ENCODE measurements at places on chromosomes 16 and 17.

- no peak for DNase-seq
Measured at GRCh38 chr16:68134644-68135043, 49.5 kb downstream of the NFATC3 start.

DNA sequence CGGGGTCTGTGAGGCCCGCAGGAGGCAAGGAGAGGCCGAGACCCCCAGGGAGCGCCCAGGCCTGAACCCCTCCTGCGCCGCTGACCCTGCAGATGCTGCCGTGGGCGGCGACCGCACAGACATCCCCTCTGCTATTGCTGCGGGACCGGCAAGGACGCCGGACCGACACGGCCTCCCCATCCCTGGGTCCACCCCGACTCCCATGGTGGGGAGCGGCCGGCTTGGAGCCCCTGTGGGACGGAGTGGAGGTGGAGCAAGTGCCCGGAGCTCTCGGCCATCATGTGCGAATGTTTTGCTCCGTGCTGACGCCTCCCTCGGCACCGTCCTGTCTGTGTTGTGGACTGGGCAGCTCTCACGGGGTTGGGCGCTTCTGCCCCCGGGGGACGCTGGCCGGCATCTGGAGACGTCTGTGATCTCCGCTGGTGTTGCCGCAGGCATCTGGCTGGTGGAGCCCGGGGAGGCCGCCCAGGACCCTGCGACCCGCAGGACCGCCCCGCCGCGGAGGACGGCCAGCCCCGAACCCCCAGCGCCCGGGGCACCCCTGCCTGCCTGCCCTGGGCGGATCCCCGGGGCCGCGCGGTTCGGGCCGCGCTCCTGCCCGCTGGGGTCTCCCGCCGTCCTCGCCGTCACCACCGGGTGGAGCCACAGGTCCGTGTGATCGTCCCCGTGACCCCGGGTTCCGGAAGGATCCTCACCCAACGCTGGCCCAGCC, 12.8 kb upstream of the GNG13 start:
- no peak for DNase-seq

GRCh38 chr17:3921006-3921405, 4.7 kb upstream of the P2RX1 start:
- no peak for DNase-seq

DNA sequence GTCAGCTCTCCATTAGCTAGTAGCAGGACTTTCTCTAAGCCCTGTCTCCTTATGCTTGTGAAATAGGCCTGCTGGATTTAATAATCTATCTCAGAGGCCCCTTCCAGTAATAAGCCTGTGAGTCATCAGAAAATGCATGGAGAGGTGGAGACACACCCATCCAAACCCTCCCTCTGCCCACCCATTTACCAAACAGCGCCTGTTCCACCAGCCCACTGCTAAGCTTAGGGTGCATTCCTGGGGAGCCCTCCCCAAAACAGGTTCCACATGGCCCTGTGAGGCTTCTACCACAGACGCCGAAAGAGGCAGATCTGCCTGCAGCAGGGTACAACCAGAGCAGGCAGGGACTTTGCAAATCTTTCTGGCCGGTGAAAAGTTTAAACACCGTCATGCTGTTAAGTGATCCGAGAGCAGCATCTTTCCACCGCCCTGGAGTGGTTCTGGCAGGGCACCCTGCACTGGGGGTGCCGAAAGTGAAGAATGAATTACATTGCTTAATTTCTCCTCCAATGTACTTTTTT, 99.3 kb downstream of the GAS7 start:
- DNase-seq: no peak

DNA sequence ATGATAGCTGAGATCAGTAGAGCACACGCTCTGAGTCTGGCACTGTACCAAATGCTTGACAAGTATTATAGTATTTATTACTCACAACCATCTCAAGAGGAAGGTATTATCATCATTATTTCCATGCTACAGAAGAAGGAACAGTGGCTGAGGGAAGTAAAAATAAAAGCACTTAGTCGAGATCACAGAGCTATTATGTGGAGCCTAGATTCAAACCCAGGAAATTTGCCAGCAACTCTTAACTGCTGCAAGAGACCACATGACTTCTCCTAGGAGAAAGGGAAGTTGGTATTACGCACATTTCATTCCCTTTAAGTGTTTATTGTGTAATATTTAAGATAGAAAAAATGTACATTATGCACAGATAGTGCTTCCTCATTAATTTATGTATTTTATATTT, 1.0 kb upstream of the RHOT1 start:
- DNase-seq: peak; percentile 34

DNA sequence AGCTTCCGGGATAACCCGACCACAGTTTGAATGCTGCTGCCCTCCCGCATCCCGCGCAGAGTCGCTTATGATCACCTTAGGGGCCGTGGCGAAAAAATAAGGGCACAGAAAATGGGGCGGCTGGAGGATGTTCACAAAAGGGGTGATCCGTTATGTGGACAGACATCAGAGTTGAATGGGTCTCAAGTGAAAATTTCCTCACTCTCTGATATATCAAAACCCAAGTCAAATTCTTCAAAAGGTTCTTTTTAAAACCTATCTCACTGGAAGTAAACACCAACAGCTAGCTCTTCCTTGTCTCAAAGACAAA, 400 bp upstream of the CEP112 start:
- DNase-seq: no peak

GRCh38 chr17:35167666-35168065, 20.0 kb downstream of the UNC45B start:
- DNase-seq: no peak

DNA sequence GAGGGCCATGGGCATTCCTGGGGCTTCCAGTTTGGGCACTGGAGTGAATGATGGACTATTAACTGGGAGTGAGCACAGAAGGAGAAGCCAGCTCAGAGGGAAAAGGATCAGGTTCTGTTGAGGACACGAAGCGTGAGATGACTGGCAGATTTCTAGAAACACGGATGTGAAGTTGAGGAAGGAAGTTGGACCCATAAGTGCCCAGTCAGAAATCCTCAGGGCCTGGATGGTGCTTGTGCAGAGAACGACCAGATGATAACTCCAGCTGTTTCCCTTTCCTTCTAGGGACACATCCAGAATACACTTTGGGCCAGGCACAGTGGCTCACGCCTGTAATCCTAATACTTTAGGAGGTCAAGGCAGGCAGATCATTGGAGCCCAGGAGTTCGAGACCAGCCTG, 23.3 kb upstream of the ANKRD40CL start:
- DNase-seq: no peak

- DNase-seq: no peak
Measured at GRCh38 chr17:59890720-59891119, 2.0 kb downstream of the TUBD1 start.

DNA sequence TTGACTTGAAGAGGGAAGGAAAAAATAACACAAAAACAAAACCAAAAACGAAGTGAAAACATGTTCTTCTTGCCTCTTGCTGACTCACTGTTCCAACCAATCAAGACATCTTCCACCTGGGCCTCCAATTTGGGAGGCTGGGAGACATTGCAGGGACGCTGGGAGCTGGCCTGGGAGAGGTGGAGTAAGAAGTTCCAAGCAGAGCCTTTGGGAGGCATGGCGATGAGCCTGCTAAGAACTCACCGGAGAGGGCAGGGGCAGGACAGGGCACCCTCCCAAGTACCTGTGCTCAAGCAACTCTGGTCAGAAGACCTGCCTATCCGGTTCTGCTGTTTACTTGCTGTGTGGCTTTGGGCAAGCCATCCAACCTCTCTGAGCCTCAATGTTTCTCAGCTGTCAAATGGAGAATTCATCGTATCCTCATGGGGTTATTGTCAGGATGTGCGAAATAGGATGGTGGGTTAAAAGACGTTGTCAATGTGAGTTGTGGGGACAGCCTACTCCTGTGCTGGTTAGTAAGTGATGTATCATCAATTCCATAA, 856 bp upstream of the GLP2R start:
- no peak for DNase-seq

- DNase-seq: no peak
Measured at GRCh38 chr17:29870836-29871465, 59.1 kb downstream of the SSH2 start.

DNA sequence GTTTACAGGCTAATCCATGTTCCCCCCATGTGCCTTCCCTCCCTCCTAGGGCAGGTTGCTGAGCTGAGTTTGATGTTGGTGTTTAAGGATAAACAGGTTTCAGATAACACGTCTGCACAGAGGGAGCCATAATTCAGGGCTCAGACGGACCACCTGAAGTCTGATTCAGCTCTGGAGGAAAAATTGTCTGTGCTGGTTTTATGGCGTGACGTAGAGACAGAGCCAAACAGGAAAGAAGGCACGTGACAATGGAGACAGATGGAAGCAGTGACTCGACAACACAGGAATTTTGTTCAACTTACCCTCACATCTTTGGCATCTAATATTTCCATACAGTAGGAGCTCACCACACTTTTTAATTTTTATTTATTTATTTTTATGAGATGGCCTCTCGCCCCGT, 10.7 kb upstream of the USP10 start:
- DNase-seq: no peak
